ENCODE measurements at places on chromosomes 3 and 15.

DNA sequence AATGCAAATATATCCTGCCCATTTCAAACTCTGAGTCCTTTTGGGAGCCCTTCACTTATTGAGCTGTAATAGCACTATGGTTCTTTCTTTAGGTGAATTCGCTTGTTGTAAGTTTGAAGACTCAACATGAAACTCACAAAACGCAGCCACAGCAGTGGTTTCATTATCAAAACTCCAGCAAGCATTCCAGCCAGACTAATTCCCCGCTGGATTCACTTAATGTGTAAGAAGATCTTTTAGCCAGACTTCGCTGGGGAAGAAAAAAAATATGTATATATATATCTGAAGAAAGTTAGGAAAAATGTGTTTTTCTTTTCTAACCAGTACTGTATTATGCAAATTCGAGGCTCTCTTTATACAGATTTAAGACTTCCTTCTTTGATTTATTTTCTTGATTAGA is 241.1 kb downstream of the WNT5A start:
- DNase-seq: no peak

- no peak for DNase-seq
Observed at GRCh38 chr3:66406831-66407610, 93.8 kb downstream of the LRIG1 start.

- no peak for DNase-seq
Observed at GRCh38 chr3:138827222-138827621, 7.5 kb downstream of the PIK3CB start.

- no peak for DNase-seq
Observed at GRCh38 chr3:50168388-50168787, 13.3 kb downstream of the SEMA3F start.

GRCh38 chr15:75029378-75030022 is 6.1 kb downstream of the PPCDC start:
- DNase-seq: peak; percentile 8

GRCh38 chr15:101148881-101149664 is 102.8 kb downstream of the CHSY1 start:
- no peak for DNase-seq

- DNase-seq: no peak
Observed at GRCh38 chr15:85037641-85038040, 56.0 kb downstream of the PDE8A start.

DNA sequence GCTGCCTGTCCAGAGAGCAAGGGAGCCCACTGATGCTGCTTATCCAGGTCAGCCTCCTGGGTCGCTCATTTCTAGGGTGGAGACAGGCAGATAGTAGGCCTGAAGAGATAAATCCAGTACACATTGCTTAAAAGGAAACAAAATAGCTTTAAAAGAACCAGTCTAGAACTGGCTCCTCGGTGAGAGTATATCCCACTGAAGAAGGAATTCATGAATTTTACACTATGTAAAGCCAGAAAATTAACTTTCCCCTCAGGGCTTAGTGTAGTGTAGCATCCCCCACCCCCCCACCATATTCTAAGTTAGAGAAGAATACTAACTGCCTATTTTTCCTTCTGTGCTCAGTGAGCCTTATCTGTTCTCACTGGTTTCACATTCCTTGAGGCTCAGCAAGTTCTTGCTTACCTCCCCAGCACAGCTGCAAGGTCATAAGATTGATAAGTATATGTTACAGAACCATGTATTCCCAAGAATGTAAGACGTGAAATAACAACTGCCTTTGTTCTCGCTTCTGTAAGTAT is 30.5 kb upstream of the NOX5 start:
- DNase-seq: no peak

DNA sequence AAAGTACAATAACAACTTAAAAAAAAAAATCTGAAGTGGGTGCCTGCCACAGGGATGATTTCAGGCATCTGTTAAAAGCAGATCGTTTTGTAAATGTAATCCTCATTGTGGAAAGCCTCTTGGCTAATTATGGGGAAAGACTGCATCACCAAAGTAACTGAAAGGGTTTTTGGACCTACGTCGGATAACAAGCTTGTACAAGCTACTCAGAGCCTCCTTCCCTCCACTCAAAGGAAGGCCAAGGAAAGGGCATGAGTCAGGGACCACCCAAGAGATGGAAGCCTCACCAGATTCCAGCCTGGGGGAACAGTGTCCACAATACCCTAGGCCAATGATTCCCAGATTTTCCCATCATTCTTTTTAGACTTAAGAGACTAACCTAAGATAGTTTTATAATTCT is 84.3 kb downstream of the ATP1B3 start:
- no peak for DNase-seq

Data from NCI-H2029 treated with DMSO at 0.1 percent for 48 hours (cell line).